ENCODE measurements at places on chromosomes 2 and 18.

DNA sequence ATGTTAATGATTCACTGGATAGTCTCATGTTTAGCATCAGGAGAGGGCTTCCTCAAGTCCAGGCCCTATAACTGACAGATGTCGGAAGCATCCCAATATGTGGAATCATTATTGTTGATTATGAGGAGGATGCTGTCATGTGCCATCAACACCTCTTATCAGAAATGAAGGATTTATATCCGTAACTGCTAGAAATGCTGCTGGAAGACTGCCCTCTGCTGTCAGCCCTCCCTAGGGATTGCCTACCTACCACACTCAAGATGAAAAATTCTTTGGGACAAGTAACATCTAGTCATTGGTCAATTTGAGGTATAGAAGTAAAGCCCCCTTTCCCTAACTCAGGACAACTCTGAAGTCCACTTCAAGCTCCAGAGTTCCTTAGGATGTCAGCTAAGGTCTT lies 1166.5 kb upstream of the NXPH2 start:
- no peak for DNase-seq

GRCh38 chr18:36582988-36583745 lies 245.6 kb downstream of the TPGS2 start:
- DNase-seq: no peak

GRCh38 chr2:123746006-123746405 lies 279.1 kb upstream of the CNTNAP5 start:
- no peak for DNase-seq

DNA sequence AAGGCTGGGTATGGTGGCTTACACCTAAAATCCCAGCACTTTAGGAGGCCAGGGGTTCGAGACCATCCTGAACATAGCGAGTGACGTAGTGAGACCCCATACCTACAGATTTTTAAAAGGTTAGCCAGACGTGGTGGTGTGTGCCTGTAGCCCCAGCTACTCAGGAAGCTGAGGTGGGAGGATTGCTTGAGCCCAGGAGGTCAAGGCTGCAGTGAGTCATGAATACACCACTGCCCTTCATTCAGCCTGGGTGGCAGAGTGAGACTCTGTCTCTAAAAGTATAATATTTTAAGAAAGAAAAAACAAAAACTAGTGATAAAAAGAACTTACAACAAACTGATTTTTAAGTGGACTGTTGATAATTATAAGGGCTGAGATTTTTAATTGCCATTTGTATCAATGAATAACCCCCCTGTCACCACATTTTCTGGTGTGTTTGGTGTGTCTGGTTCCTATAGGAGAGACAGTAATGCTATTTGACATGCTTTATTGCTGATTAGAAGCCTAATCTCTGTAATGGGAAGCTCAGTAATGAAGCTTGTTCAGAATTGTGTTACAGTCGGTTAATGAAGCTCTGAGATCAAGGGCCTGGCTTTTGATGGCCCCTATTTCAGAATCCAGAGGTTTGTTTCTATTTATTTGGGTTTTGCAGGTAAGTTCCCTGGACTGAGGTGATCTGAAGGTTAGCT lies 147.0 kb downstream of the NEDD4L start:
- no peak for DNase-seq

DNA sequence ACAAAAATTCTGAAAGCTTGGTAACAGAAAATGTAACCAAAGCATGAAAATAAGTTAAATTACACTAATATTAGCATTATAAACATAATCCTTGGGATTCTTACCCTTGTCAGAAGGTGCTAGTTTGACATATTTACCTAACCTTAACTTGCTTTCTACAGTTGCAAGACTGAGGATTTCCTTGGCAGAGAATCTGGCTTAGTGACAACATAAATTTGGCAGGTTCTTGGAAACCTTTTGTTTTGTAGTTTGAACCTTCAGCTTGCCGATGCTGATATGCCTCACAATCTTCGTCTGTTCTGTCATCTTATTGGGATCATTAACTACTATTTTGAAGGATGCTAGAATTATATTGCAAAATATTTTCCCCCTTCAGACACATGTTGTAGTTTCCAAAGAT lies 3.4 kb downstream of the XIRP2 start:
- DNase-seq: no peak

Data from stimulated activated CD8-positive, alpha-beta memory T cell treated with anti-CD3 and anti-CD28 coated beads, Interleukin-4, amount 100 ng/mL, for 48 hours (primary cell).